ENCODE measurements at places on chromosomes 3 and 15. TPM values are rescaled to one million over a fixed set of nuclear protein-coding genes. Genes with fewer than 3 reads are reported as not detected.

GRCh38 chr3:110327870-110328269 is 743.7 kb upstream of the NECTIN3 start:
- DNase-seq = no peak

DNA sequence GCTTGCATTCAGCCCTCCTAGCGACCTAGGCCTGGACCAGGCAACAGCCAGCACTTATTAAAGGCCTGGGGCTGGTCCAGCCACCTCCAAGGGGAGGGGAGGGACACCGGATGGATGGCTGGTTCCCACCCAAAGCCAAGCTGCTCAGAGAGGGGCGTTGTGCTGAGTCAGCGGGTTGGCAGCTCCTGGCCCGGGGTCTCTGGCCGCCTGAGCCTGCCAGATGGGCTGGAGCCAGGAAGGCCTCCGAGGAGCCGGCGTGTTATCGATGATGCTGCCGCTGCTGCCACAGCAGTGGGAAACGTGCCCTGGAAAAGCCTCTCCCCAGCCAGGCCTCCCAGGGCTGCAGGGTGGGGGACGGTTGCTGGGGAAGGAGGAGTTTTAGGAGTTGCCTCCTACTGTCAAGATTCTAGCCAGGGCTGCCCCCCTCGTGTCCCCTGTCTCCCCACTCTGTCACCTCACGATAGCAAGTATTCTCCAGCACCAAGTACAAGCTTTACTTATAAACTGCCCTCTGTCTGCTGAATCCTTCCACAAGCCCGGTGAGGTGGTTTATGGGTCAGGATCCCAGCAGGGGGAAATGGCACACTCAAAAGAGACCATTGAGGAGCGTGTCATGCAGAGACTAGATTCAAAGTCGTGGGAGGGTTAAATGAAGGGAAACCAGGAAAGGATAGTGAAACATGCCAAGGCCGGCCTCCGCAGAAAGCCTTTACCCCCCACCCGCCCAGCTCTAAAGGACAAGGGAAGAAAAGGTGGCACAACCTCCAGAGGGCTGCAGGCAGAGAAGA is 43.2 kb upstream of the TSEN2 start:
- peak; percentile 11 for DNase-seq

- DNase-seq = peak; percentile 43
Observed at GRCh38 chr15:49421991-49422390, 1.1 kb upstream of the FGF7 start.

DNA sequence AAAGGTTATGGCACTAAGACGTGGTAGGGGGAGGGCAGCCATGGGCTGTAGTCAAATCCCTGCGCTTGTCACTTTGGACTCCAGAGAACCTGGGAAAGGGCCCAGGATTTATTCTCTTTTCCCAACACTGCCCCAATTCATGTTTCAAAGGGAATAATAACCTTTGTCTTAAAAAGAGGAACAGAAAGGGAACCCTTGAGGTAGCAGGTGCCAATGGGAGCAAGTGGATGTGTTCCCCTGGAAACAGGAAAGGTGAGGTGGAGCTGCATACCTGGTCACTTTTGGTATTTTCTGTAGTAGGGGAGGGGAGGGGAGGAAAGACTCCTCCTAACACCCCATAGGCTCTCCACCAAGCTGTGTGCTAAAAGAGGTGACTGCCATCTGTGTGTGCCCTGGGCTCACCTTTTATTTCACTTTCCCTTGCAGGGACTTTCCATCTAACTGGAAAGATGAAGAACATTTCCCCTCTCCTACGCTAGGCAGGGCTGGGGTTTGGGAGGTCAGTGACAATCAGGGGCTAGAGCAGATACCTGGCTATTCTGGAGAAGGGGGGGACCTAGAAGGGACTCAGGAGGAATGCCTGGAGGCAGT is 6.1 kb upstream of the CHST14 start:
- DNase-seq = no peak

DNA sequence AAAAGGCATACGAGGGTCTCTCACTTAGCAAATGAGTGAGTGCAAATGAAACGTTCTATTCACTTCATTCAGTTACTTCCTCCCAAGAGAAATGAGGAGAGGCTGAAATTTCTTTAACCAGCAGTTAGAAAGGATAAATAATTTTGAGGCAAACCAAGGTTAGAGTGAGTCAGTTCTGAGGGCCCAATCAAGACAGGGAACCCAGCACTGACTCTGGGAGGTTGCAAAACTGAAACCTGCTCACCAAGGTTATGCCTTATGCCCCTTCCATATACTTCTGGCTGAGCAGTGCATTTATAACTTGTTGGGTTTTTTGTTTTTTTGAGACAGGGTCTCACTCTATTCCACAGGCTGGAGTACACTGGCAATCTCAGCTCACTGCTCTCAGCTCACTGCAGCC is 4.5 kb upstream of the RPSA start:
- DNase-seq = no peak

GRCh38 chr3:74693696-74694393 is 79.4 kb upstream of the CNTN3 start:
- no peak for DNase-seq

GRCh38 chr15:34625007-34625406 is 41.6 kb upstream of the GOLGA8B start:
- DNase-seq = no peak

- DNase-seq = peak; percentile 82
Observed at GRCh38 chr3:34207806-34208205, 409.4 kb downstream of the PDCD6IP start.

- no peak for DNase-seq
Observed at GRCh38 chr3:36480911-36481648, 100.8 kb downstream of the STAC start.

DNA sequence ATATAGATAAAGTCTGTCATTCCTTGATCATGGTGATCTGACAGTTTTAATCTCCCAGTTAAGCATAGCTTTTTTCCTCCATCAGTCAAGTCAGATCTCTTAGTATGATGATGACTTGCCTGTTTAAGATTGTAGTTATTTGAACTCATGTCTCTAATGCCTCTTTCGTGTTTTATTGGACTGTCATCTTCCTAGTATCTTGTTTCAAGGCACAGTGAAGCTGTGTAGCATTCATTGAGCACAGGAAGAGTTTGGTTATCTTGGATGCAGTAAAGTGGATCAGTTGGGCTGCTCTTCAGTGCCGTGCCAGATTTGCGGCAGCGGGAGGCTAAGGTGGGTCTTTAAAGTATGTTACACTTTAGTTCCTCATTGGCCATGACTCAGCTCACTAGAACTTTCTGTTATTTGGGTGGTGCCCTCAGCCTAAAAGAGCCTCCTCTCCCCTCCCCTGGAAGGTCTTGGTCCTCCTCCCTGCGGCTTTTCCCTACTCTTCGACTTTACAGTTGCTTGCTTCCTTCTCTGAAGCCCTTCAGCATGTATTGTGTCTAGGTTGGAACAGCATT is 45.7 kb upstream of the SKOR1 start:
- DNase-seq = no peak

- DNase-seq = peak; percentile 33
Observed at GRCh38 chr3:17740721-17741141, 1.7 kb downstream of the TBC1D5 start.

DNA sequence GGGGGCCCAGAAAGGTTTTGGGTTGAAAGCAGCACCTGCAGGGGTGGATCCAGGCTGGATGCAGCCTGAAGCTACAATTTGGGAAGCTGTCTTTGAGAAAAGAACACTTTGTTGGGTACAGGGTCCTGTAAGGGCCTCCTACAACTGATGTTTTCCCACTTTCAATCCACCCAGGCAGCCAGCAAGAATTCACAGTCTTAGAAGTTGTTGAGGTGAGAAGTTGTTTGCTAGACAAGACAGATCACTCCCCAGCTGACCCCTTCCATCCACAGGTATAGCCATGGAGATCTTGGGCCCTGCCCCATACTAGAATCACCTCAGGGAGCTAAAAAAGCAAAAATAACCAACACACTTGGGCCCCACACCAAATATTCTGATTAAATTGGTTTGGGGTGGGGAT is 10.3 kb upstream of the SMAD6 start:
- DNase-seq = no peak

GRCh38 chr15:79897380-79897678 is 515 bp upstream of the MTHFS start:
- no peak for DNase-seq

GRCh38 chr3:143596957-143597642 is 251.2 kb downstream of the SLC9A9 start:
- DNase-seq = no peak

GRCh38 chr15:72227720-72228119 is 3.3 kb downstream of the PKM start:
- DNase-seq = no peak

DNA sequence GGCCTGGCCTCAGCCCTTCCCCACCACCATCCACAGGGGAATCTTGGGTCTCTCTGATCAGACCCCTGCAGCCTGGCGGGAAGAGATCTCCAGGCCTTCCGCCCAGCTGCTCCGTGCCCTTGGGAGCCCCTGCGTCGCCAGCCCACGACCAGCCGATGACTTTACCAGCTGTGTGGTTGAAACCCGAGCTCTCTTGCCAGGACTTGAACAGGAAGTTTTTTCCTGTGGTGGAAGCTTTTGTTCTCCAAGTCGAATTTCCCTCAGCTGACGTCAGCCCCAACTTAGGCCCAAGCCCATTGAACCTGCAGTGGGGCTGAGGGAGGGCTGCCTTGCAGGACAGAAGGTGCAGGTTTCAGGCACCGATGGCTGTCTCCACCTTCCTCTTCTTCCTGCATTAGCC is 51.7 kb upstream of the SMAD3 start:
- DNase-seq = no peak

- no peak for DNase-seq
Observed at GRCh38 chr3:154214306-154214705, 93.1 kb downstream of the ARHGEF26 start.

GRCh38 chr3:96491023-96491422 is 323.4 kb upstream of the EPHA6 start:
- DNase-seq = no peak

- DNase-seq = no peak
Observed at GRCh38 chr3:169072494-169072893, 591.0 kb downstream of the MECOM start.

DNA sequence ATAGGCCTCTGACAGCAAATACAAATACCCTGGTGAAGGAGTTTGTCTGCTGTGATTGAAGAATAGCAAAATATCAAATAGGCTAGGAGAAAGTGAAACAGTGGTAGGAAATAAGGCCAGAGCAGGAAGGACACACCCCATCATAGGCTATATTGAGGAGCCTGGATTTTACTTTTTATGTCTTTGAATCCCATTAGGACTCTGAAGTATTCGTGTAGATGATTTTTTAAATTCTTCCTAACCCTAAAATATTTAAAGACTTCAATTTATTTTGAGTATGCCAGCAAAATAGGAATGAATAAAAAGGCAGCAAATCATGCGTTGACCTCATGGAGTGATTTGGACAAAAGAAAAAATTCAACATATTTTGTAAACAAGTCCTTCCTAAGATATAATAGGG is 562.8 kb downstream of the NAALADL2 start:
- no peak for DNase-seq

GRCh38 chr15:57827971-57828370 is 121.5 kb downstream of the POLR2M start:
- DNase-seq = no peak

- DNase-seq = no peak
Observed at GRCh38 chr15:98983334-98983733, 24.3 kb downstream of the PGPEP1L start.

DNA sequence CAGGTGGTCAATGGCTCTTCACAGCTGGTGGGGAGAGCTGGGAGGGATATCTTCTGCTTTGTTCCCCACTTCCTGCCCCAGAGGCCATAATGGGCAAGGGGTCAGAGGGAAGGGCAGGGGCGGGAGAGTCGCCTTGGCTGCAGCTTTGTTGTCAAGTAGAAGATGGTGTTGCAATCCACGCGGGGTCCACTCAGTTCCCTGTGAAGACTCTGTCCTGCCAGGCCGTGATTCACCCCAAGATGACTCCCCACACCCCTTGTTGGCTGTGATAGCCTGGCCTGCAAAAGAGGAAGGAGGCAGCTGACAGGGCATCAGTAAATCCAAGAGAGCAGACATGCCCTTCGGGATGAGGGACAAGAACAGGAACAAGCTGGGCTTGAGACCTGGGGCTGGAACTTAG is 6.9 kb downstream of the GALNT15 start:
- DNase-seq = no peak

DNA sequence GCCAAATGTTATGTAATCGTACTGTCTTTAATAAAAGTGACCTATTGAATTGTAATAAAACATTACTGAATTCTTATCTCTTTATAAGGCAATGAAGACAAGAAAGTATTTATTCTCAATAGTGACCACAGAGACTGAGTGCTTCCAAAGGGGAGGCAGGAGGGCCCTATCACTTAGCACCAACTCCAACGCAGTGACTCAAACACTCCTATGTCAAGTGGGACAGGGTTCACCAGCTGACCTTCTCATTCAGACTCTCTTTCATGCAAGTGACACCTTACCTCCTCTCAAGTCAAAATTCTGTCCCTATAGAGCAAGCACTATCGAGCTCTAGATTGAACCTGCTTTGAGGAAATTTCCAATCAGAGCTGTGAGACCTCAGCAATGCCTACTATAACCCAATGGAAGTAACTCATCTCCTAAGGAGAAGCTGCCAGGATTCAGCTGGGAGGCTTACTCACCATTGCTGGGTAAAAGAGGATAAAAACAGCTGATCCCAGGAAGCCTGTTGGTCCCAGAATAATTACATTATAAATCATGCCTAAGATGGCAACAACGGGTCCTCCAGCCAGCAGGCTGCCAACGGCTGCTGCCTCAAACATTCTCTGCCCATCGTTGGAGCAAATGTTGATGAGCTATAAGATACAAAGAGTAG is 35.6 kb downstream of the ABCC5 start:
- DNase-seq = no peak

DNA sequence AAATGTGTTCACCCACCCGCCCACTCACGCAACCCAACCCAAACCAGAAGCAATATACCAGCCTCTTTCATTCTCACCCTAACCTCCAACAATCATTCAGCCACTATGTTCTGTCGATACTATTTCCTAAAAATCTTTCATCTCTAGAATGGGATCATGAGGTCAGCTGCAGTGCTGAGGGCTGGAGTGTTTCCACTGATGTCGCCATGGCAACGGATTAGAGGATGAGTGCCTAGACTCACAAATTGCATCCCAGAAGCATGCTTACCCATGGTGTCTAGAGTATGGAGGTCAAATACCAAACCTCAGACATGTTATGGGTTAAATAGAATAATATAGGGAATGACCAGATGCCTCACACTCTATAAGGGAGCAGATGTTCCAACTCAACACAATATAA is 138.5 kb downstream of the GABRB3 start:
- DNase-seq = no peak

- DNase-seq = no peak
Observed at GRCh38 chr15:42401544-42402454, 42.5 kb downstream of the CAPN3 start.

C3orf22 gene
- not detected for total RNA-seq

SOX14 gene
- total RNA-seq = not detected

FAM174B gene
- 10.0 TPM for total RNA-seq

SCN11A gene
- not detected for total RNA-seq

ARGFX gene
- total RNA-seq = not detected

EPB42 gene
- total RNA-seq = not detected

MAPKAPK3 gene
- 99.1 TPM for total RNA-seq

FAM81A gene
- total RNA-seq = not detected

LRRK1 gene
- not detected for total RNA-seq

C2CD4B gene
- total RNA-seq = not detected

CDHR4 gene
- total RNA-seq = not detected

NMNAT3 gene
- total RNA-seq = not detected

SAMD7 gene
- not detected for total RNA-seq

CKMT1A gene
- 3.8 TPM for total RNA-seq
